ENCODE measurements at places on chromosomes 4 and X.

GRCh38 chrX:154030266-154030665, 10.6 kb upstream of the IRAK1 start:
- DNase-seq: no peak

- no peak for DNase-seq
These were observed 592.5 kb downstream of the PCDH18 start for GRCh38 chr4:136939781-136940180.

- no peak for DNase-seq
These were observed 48.4 kb downstream of the ARHGAP10 start for GRCh38 chr4:147780137-147780777.

DNA sequence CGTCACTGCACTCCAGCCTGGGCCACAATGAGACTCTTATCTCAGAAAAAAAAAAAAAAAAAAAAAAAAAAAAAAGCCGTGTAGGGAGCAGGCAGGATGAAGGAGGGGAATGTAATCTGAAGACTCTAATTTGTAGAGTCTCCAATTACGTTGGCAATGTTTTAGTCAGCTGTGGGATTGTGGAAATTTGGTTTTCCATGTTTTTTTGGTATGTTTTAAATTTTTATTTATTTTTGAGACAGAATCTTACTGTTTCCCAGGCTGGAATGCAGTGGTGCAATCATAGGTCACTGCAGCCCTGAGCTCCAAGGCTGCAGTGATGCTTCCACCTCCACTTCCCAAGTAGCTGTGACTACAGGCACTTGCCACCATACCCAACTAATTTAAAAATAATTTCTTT, 56.5 kb downstream of the NSD2 start:
- DNase-seq: no peak
